ENCODE measurements at places on chromosomes 12 and 14.

DNA sequence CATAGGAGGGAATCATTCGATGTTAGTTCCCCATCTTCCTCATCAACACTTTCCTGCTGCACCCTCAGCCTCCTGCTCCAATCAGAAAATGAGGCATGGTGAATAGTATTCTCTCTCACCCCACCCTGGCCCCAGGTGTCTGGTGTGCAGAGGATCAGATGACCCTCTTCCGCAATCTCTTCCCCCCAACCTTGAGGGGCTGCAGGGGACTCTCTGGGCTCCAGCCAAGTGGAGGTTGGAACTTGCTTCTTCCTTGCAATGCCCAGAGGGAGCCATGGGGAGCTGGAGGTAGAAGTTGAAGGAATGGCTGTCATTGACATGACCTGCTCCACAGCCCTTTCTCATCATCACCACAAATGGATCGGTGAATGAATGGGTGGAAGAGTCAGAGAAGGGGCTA, 20.2 kb upstream of the ESRRB start:
- no peak for DNase-seq

- peak; percentile 49 for DNase-seq
Observed at GRCh38 chr12:6697584-6698351, 2.8 kb downstream of the PIANP start.

- no peak for DNase-seq
Observed at GRCh38 chr14:65312859-65313258, 99.7 kb upstream of the FUT8 start.

- no peak for DNase-seq
Observed at GRCh38 chr12:121905746-121906145, 12.6 kb upstream of the CFAP251 start.

GRCh38 chr14:24037658-24038037, 14.2 kb upstream of the CARMIL3 start:
- peak; percentile 52 for DNase-seq

- DNase-seq: no peak
Observed at GRCh38 chr12:98741556-98742265, 96.6 kb downstream of the APAF1 start.

DNA sequence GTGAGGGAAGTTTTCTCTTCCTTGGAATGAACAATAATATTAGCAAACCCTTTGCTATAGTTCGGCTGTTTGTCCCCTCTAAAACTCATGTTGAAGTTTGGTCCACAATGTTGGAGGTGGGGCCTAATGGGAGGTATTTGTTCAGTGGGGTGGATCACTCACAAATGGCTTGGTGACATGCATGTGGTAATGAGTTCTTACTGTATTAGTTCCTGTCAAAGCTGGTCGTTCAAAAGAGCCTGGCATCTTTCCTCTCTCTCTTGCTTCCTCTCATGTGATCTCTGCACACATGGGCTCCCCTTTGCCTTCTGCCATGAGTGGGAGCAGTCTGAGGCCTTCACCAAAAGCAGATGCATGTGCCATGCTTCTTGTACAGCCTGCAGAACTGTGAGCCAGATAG, 13.1 kb upstream of the PPP4R4 start:
- DNase-seq: no peak

DNA sequence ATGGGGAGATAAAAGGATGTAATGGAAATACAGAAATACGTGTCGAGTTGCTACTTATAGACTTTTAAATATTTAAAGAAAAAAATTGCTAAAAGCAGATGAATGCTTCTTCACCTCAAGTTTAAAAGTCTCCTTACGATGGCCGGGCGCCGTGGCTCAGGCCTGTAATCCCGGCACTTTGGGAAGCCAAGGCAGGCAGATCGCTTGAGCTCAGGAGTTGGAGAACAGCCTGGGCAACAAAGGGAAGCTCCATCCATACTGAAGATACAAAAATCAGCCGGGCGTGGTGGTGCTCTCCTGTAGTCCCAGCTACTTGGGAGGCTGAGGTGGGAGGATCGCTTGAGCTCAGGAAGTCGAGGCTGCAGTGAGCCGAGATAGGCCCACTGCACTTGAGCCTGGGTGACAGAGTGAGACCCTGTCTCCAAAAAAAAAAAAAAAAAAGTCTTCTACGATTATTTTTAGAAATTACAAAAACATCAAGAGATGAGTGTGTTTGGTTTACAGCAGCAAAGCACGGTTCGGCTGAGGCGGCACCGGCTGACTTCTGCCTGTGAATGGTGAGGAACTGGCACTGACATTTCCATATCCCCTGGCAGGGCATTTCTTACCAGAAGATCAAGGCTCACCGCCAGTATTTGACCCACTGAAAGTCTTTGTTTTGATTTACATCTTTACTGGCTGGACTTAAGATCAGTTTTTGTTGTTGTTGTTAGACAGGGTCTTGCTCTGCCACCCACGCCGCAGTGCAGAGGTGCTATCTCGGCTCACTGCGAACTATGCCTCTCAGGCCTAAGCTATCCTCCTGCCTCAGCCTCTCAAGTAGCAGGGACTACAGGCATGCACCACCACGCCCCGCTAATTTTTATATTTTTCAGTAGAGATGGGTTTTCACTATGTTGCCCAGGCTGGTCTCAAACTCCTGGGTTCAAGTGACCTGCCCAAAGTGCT, 3.9 kb upstream of the MTA1 start:
- DNase-seq: no peak

DNA sequence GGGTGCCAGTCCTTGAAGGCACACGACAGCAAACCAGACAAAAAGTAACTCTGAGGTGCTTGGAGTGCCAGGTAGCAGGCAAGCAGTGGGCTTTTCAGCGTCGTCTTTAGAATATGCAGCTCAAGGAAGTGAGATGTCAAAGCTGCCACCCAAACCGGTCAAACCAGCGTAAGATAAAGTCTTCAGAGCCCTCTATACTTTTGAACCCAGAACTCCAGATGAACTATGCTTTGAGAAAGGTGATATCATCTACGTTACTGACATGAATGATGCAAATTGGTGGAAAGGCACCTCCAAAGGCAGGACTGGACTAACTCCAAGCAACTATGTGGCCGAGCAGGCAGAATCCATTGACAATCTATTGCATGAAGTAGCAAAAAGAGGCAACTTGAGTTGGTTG, 95.9 kb downstream of the TBX3 start:
- DNase-seq: no peak

DNA sequence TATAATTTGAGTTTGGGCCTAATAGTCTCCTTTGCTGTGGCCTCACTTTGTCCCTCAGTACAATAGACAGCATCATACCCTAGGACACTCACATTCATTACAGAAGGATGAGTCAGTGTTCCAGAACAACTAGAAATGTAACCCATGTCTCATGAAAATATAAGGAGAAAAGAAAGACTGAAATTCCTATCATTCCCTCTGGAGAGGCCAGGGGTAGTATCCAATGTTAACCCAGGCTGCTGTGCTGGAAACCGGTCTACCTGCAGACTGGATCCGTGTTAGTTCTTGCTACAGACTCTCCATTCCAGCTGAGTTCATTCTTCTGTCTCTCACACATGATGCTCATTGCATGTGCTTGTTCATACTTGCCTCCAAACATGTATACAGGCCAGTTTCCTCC, 75.8 kb upstream of the HOXC13 start:
- no peak for DNase-seq

DNA sequence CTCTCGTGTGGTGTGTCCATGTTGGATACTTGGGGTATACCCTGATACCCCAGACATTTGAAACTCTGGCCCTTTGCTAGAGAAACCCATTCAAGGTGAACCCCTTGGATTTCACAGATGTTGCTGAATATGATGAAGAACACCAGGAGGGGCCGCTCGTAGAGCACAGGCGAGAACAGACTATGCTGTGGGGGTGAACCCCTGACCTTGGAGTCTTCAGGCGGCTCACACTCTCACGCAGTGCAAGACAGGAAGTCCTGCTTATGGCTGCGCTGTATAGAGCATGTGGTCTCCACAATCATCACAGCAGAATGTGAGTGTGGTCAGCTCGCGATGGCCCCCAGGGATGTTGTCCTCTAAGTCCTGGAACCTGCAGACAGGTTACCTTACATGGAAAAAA, 60.4 kb downstream of the SLC15A4 start:
- DNase-seq: no peak

GRCh38 chr12:51270067-51270950, at the start of gene SMAGP:
SMAGP (minus strand) TSS chr12:51270415; CDS start chr12:51269278, 1,137 bp downstream.
- DNase-seq: no peak

GRCh38 chr12:75184516-75184915, 25.1 kb downstream of the KCNC2 start:
- no peak for DNase-seq

DNA sequence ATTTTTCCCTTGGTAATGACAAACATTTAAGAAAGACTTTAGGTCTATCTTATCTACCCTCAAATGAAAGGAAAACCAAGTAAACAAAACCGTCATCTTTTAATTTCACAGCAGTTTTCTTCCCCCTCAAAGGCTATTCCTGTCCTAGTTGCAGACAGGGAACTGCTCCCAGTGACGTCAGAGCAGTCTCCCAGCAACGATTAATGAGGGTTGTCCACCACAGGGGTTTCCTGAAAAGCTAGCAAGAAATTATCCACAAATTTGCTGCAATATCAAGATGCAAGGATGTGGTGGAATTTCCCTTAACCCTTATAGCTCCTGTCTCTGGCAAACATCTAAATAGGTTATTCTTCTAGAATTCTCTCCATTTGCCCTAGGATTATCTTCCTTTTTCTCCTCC, 89.1 kb upstream of the STAC3 start:
- no peak for DNase-seq

DNA sequence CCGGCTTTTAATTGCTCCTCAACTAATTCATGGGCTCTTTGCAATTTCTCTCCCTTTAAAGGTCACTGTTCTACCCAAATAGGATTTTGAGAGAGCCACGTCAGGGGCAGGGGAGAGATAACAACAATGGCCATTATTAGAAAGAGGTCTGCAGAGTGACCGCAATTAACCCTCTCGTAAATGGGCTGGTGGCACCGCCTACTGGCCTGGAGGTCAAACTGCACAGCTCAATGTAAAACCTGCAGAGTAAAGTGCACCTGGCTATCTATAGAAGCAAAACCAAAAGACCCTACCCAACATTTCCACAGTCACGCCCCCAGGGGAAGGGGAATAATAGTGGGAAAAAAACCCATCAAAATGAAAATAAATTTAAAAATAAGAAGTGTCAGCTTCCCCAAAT, 21.6 kb upstream of the CLEC4E start:
- no peak for DNase-seq

GRCh38 chr14:25868521-25869314, 729.1 kb downstream of the NOVA1 start:
- DNase-seq: no peak

GRCh38 chr14:71362920-71363584, 455.8 kb downstream of the PCNX1 start:
- DNase-seq: peak; percentile 27

GRCh38 chr12:49763006-49763591, 21.7 kb downstream of the TMBIM6 start:
- DNase-seq: peak; percentile 37

GRCh38 chr12:57133013-57133569, 4.8 kb downstream of the LRP1 start:
- DNase-seq: no peak

GRCh38 chr12:131101703-131102492, 148.2 kb downstream of the ADGRD1 start:
- DNase-seq: no peak

- no peak for DNase-seq
Observed at GRCh38 chr12:6085841-6086240, 38.6 kb downstream of the VWF start.

GRCh38 chr12:96422192-96422591, 22.0 kb upstream of the CDK17 start:
- no peak for DNase-seq

DNA sequence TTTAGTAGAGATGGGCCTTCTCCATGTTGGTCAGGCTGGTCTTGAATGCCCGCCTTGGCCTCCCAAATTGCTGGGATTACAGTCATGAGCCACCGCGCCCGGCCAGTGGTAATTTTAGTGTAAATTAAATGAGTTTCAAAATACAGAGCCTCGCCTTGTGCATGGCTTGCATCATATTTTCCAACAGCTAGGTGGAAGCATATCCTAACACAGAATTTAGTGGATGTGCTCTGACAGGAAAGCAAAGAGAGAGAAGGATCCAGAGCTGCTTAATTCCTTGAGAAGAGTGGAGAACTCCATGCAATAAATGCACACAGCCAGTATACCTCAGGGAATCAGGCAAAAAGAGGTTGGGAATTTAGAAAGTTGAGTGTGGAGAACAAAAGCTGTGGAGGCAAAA, 2.5 kb downstream of the OR6C2 start:
- no peak for DNase-seq

DNA sequence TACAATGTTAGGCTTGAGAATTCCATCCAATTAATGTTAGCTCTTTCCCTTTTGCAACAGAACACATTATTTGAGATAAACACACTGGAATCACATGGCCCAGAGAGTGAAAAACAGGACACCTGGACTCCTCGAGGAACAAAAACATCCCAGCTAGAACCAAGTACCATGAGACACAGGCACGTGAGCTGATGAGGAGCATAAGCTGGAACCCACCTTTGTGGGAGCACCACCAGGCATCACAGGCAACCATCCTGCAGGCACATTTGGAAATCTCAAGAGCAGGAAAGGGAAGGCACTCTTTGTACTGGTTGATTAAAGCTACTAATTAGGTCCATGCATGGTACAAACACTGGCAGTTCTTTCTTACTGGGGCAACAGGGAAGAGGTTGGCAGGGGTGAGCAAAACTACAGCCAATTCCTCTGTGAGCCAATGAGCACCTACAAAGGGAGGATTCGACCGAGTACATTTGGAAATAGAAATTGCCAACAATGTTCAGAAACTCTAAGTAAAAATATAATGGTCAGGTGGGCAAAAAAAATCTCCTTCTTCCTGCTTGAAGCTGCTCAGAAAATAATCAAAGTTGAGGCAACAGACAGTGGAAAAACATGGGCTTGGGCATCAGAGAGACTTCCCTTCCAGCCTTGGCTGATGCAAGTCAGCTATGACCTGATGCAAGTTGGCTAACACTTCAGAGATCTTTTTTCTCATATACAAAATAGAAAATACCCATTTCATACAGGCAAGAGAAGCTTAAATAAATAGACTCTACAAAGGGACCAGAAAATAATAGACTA, 216.7 kb downstream of the NUAK1 start:
- DNase-seq: peak; percentile 79

GRCh38 chr12:118958520-118958919, 22.8 kb upstream of the SRRM4 start:
- no peak for DNase-seq

DNA sequence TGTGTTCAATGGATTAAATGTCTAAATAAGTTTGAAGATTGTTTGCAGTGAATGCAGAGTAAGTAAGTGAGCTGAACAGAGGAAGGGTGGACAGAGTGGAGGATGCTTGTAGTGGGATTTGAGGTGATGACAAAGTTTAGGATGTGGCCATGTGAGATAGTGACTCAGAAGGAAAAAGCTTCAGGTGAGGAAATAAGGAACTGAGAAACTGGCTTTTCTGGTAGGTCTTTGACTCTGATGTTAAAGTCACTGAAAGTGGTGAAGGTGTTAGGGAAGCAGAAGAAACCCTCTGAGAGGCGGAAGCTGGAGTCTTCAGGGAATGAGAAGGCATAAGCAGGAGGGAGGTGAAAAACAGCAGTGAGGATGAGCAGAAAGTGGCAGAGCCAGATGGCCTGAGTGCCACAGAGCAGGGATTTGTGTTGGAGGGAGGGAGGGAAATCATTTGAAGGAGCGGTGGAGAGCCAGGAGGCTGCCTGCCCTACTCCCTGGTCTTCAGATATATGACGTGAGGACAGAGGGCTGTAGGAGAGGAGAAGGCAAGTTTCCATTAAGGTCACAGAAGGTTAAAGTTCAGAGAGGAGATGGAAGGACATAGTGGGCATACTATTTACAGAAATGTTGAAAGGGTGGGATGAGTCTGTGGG, 24.8 kb downstream of the RGS6 start:
- DNase-seq: no peak

Measured in NCI-H446 (cell line).